ENCODE measurements at places on chromosomes 11 and 22.

GRCh38 chr11:113896156-113896879, 8.3 kb upstream of the HTR3B start:
- peak; percentile 69 for DNase-seq

DNA sequence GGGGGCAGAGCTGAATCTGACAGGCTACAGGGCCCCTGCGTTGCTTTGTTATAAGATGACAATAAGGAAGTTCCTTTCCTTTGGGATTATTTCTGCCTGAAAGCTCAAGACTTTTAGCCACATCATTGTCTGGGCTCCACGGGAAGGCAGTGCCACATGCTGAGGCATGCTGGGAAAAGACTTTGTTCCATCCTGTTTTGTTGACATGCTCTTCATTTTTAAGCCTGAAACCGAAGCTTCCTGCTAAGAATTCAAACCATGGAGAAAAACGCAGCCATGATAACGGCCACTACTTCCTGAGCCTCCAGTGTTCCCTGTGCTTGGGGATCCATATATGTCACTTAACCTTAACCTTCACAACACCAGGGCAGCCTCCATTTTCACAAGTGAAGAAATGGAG, 5.5 kb upstream of the TCF20 start:
- no peak for DNase-seq

GRCh38 chr22:25802018-25802417, 60.0 kb downstream of the MYO18B start:
- no peak for DNase-seq

- no peak for DNase-seq
These were observed 56.1 kb downstream of the IGLL5 start for GRCh38 chr22:22943521-22944267.

- DNase-seq = no peak
These were observed 335.0 kb downstream of the CADM1 start for GRCh38 chr11:115169251-115169650.

DNA sequence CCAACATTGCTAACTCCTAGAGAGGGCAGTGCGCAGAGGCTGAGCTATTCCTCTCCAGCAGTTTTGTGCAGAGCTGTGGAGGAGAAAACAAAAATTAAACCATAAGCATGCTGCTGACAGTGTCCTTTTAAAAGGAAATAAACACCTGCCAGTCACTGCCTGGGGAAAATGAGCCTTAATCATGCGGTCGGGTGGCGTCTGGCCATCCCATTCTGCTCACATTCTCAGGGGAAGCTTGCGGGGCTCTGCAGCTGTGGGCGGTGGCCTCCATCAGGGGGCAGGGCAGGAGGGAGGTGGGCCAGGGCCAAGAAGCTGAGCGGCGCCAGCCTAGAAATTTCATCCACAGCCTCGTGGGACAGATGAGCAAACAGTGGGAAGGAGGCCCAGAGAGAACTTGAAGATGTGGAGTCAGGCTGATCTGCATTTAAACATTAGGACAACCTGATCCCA, 71.0 kb upstream of the TP53I11 start:
- peak; percentile 85 for DNase-seq

DNA sequence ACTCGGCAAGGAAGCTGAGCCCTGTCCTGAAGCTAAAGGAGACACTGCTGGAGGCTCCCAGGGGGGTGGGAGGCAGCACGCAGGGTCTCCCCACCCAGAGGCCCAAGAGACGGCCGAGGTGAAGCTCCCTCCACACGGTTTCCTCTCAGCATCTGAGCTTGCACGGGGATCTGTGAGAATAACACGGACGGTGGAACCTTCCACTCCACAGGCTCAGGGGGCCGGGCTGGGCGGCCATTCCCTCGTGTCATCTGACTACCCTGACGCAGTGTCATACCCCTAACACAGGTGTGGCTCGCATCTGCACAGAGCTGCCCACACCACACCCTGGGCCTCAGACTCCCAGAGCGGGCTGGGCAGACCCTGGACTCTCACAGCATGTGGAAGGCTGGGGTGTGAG, 409.7 kb downstream of the SHANK2 start:
- no peak for DNase-seq

DNA sequence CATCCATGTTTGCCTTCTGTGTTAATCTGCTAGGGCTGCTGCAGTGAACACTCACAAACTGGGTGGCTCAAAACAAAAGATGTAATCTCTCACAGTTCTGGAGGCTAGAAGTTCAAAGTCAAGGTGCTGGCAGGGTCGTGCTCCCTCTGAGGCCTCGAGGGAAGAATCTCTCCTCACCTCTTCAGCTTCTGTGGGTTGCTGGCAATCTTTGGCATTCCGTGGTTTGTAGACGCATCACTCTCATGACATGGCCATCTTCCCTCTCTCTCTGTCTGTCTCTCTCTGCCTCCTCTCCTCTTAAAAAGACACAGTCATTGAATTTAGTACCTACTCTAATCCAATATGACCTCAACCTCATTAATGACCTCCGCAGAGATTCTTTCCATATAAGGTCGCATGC, 78.8 kb downstream of the TSPAN18 start:
- peak; percentile 47 for DNase-seq

GRCh38 chr11:60211206-60211605, 28.3 kb upstream of the MS4A6A start:
- no peak for DNase-seq

GRCh38 chr11:7321473-7322450, 70.1 kb downstream of the SYT9 start:
- DNase-seq = no peak

DNA sequence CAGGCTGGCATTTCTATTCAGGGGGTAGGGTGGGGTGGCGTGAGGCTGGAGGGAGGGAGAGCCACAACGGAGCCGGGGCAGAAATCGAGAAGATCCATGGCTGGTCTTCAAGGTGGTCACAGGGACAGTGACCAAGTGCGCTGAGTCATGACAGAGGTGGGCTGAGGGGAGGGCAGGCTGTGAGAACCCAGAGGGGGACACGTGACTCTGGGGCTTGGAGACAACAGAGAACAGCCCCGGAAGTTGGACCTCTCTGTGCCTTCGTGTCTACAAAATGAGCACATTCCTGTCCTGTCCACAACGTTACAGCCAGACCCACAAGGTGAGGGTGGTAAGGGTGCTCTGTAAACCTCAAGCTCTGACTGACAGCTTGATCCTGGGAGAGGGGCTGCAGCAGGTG, 35.1 kb upstream of the ARFGAP3 start:
- no peak for DNase-seq

DNA sequence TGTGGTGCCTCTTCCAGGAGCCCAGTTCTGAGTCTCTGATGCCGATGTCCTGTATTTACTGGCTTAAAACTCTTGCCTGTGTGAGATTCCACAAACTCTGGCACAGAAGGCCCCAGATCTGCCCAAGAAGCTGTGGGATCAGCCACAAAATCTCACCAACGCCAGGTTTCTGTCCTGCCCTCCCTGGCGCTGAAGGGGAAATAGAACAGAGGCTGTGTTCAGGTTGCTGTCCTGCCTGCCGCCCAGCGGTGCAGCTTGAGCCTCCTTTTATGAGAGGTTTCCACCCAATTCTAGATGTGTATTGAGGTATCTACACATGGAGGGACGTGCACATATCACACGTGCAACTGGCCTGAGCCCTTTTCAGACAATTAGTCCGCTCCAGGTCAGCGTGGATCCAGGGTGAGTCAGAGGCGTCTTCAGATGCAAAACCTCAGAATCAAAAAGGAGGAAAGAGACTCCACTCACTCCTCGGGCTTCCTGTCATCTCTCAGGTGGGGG, 2.2 kb downstream of the TMEM80 start:
- no peak for DNase-seq

- DNase-seq = no peak
These were observed 405.5 kb downstream of the MIAT start for GRCh38 chr22:27062910-27063309.

DNA sequence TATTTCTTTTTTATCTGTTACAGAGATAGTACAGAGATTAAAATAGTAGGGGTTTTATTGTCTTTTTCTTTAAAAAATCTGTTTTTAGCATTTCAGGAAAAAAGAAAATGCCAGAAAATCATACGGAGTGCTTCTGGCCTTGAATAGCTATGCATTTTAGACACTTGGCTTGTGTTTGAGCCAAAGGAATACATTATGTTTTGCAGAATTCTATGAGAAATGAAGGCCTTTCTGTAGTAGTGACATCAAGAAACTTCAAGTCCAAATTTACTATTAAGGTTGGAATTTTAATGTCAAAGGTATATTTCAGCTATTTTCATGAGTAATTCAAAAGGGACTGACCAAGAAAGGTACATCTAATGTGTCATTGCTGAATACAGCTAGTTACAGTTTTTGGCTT, 56.3 kb upstream of the DDI1 start:
- no peak for DNase-seq

GRCh38 chr11:128686745-128687177, 7.1 kb upstream of the FLI1 start:
- no peak for DNase-seq

DNA sequence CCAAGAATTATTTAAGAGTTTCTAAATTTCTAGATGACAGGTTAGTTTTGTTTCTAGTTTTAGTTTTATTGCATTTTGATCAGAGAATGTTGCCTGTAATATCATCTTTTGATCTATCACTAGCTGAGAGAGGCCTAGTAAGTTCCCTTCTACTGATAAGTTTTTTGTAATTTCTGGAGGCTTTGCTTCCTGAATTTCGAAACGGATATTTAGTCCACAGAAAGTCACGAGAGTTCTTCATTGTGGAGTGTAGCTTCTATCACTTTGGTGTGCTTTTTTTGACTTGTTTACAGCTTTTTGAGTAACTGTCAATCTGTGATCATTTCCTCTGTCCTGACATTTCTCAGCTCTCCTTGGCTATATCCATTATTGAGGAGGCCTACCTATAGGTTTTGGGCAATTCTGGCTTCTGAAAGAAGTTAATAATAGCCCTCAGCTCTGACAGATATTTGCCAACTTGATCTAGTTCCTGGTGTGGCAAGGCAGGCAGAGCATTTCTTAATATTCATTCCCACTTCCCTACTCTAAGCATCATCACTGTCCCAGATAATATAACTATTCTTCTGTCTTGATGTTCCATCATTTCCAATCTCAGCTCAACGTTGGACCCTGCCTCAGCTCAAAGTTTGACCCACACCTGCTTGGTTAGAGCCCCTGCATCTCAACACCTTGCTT, 171.3 kb downstream of the BLID start:
- no peak for DNase-seq

DNA sequence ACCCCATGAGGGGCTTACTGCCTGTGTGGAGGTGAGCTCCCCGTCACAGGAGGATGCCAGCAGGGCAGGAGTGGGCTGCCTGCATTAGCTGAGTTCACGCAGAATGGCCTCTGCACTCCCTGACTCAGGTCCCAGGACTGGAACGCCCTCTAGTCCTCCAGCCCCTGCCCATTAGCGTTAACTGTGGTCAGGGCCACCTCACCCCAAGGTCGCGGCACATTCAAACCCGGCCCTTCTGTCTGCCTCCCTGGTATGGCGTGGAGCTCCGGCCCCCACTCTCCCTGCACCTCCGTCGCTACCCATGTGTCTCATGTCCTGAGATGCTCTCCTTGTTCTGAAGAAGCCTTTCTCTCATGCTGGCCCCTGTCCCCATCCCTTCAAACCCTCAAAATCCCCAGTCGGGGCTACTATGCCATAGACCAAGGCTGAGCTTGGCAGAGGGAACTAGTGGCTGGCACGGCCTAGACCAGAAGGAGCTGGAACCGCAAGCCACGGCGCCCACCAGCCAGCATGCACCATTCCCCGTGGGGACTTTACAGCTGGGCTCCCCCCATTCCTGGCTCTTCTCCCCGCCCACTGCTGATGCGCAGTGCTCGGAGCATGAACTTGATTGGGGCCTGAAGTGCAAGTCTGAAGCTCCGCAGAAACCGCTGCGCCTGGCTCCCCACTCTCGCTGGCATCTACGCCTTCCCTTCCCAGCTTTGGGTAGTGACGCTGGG, 79.5 kb upstream of the RTL6 start:
- no peak for DNase-seq

GRCh38 chr11:96554236-96554820, 164.5 kb downstream of the JRKL start:
- no peak for DNase-seq

- no peak for DNase-seq
These were observed 455.7 kb downstream of the RAB38 start for GRCh38 chr11:87719326-87720073.

DNA sequence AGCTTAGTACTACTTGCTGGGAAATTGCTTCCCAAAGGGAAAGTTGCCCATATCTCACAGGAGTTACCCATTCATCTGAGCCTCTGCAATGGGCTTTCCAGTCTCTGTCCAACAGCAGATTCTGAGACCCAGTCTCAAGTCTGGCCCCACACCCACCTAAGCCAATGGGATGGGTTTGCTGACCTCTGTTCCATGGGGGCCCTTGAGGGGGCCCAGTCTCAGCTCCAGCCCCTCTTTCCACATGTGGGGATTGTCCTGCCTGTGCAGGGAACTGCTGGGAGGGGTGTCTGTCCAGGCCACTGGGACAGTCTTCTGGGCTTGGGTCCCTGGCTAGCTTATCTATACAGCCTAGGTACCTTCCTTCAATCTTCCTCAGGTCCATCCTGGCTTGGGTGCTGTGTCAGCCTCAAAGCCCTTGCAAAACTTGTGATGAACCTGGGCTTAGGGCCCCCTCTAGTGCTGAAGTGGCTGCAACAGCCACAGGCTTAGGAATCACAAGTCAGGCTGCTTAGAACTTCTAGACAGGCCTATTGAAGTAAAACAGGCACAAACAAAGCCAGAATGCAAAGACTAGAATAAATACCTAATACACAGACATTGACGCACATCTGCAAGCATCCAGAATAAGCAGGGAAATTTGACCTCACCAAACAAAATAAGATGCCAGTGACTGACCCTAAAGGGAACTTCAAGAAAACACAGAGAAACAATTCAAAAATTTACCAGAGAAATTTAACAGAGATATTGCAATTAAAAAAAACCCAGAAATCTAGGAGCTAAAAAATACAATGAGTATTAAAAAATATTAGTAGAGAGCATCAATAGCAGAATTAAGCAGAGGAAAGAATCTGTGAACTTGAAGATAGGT, 11.7 kb upstream of the PATL1 start:
- peak; percentile 51 for DNase-seq

GRCh38 chr22:22916215-22916951, 28.8 kb downstream of the IGLL5 start:
- DNase-seq = no peak

- DNase-seq = no peak
These were observed 3.6 kb downstream of the CLCF1 start for GRCh38 chr11:67369801-67370284.

DNA sequence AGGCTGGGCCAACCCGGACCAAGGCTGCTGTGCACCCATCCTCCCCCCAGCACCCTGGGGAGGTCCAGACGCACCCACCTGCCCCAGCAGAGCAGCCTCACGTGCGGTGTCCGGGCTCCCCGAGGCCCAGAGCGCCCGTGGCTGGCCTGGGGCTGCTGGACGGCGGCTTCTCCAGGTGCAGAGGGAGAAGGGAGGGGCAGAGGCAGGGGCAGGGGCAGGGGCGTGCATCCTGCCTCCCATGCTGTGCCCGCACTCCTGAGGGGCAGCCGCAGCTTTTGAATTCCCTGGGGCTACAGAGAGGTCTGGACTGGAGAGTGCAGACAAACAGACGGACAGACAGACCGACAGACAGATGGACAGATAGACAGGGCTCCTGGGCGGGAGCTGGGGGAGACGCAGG, 83.6 kb upstream of the PRR5 start:
- DNase-seq = no peak

GRCh38 chr11:80144897-80145594, 704.2 kb upstream of the TENM4 start:
- DNase-seq = no peak

- no peak for DNase-seq
These were observed 31.8 kb downstream of the FAM118A start for GRCh38 chr22:45341498-45341897.

Measured in muscle of back (tissue), 13 donors.